ENCODE measurements at places on chromosomes 16 and 17. TPM values are rescaled to one million over a fixed set of nuclear protein-coding genes. Genes with fewer than 3 reads are reported as not detected.

GRCh38 chr17:42378959-42379594 lies 9.2 kb downstream of the STAT3 start:
- no peak for DNase-seq

DNA sequence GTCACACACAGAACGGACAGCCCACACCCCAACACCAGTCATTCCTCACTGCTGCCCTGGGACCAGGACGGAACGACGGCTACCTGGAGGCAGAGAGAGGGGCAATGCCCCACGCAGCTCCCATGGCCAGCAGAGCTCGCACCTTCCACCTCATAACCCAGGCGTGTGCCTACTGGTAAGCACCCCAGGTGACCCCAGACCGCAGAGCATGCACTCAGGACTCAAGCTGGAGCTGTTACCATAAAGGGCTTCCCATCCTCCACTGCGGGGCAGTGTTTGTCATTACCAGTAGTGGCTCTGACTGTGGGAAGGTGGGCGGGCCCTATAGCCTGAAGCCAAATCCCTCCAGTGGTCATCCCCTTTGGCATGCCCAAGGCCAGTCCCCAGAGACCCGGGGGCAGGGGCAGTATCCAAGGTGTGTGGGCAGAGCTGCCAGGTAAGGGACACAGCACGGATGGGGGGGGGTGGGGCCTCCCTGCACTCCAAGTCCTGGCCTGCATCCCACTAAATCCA lies 4.7 kb upstream of the BCAR1 start:
- DNase-seq = no peak

The ST3GAL2 gene
- 28.9 TPM for total RNA-seq

DNA sequence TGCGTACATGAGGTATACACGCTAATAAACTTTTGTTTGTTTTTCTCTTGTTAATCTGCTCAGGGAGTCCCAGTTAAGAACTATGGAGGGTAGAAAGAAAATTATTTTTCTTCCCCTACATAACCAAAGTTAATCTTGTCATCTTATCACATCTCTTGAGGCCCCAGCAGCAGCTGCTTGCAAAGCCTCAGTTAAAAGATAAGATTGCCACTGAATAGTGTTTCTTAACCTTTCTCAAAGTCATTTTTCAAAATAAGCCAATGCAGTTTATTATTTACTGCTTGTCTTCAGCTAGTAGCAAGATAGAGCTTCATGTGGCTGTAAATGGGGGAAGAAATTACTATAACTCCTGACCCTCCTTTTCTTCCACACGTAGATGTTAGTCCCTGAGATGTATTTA lies 21.5 kb upstream of the APOH start:
- no peak for DNase-seq

The KRTAP9-8 gene
- total RNA-seq = not detected

DNA sequence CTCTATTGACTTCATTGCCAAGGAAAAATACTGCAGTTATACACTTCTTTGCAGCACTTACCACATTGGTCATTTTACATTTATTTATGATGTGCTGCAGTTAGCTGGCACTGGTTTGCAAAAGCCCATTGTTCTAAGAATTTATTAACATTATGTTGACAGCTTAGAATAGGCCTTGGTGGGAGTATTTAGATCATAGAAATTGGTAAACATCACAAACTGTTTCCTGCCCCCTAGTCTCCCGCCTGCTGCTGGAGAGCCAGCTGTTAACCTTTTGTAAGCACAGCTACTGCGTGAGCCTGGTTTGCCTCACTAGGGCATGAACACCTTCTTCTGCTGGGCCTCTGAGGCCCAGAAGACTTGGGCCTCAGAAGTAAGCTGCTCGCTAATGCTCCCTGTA lies 651.4 kb upstream of the GOT2 start:
- no peak for DNase-seq

GRCh38 chr16:67271446-67271845 lies 7.9 kb upstream of the PLEKHG4 start:
- DNase-seq = no peak

GRCh38 chr16:28093385-28093725 lies 29.8 kb upstream of the GSG1L start:
- no peak for DNase-seq

The CORO6 gene
- total RNA-seq = 23.3 TPM

The CRYM gene
- 11.5 TPM for total RNA-seq

The CD300H gene
- total RNA-seq = not detected

GRCh38 chr16:54317101-54317611 lies 30.6 kb upstream of the IRX3 start:
- no peak for DNase-seq

GRCh38 chr17:3968015-3968414 lies 3.8 kb upstream of the ATP2A3 start:
- no peak for DNase-seq

GRCh38 chr17:27895940-27896535 lies 2.9 kb upstream of the LYRM9 start:
- no peak for DNase-seq

DNA sequence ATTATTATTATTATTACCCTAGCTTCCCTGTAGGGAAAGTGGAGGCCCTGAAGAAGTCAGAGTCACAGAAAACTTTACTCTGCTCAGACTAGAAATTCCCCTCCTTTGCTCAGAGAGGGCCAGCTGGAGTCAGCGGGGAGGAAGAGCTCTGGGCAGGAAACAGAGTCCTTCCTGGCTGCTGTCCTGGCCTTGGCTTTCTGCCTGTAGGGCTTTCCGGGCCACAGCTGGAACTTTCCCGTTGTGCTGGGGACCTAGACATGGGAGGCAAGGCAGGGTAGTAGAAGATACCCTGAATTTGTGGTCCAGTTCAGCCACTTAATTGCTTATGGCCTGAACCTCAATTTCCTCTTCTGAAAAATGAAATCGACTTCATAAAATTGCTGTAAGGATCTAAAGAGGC lies 14.0 kb upstream of the CCL2 start:
- peak; percentile 68 for DNase-seq

The CSH1 gene
- not detected for total RNA-seq

DNA sequence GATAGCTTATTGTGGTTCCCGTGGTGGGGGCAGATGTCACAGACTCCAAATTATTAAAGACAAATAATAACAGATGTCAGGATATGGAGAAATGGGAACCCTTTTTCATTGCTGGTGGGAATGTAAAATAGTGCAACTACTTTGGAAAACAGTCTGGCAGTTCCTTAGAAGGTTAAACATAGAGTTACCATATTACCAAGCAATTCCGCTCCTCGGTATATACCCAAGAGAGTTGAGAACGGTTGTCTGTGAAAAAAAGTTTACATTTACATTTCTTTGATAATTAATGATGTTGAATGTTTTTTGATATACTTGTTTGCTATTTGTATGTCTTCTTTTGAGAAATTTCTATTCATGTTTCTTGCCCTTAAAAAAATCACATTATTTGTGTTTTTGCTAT lies 41.2 kb downstream of the OR1D5 start:
- DNase-seq = no peak

- no peak for DNase-seq
These were observed 100.5 kb downstream of the MSI2 start for GRCh38 chr17:57356719-57357391.

The JPH3 gene
- total RNA-seq = 0.91 TPM

GRCh38 chr17:33680472-33680871 lies 387.4 kb upstream of the ASIC2 start:
- no peak for DNase-seq

GRCh38 chr17:74677558-74678466 lies 34.9 kb downstream of the CD300LF start:
- DNase-seq = no peak

The MEAK7 gene
- total RNA-seq = 53.9 TPM

DNA sequence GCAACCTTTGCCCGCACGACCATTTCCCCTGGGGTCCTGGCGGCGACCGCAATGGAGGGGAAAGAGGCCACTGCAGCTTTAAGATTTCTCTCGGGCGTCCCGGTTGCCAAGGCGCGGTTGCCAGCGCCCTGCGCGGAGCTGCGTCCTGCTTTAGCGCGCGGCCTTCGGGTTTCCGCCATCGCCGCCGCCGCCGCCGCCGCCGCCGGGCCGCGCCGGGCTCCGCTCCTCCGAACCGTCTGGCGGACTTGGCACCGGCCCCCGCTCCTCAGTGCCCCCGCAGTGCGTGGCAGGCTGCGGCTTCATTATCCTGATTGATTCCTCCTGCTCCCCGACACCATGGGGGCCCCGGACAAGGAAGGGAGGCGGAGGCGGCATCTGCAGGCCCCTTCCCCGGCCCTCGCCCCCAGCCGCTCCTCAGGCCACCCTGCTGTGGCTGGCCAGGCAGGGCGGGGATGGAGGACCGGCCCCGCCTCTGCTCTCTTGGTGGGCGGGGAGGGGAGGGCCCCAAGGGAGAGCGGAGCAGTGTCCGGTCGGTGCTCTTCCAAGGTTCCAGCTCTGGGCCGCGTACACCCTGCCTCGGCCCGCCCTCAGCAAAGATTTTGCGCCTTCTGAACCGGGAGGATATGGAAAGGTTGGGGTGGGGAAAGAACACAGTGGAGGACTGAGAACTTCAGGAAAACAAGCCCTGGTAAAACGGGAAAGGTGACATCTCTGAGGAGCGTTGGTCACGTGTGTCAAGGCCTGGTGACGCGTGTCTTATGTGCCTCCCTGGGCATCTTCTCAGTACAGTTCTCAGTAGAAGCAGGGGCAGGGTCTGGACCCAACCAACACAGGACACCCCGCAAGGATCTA lies 34.0 kb downstream of the NEUROD2 start:
- DNase-seq = peak; percentile 69

- no peak for DNase-seq
These were observed 535.7 kb upstream of the HSBP1 start for GRCh38 chr16:83271970-83272575.

GRCh38 chr16:4283939-4284338 lies 11.1 kb upstream of the TFAP4 start:
- DNase-seq = no peak

DNA sequence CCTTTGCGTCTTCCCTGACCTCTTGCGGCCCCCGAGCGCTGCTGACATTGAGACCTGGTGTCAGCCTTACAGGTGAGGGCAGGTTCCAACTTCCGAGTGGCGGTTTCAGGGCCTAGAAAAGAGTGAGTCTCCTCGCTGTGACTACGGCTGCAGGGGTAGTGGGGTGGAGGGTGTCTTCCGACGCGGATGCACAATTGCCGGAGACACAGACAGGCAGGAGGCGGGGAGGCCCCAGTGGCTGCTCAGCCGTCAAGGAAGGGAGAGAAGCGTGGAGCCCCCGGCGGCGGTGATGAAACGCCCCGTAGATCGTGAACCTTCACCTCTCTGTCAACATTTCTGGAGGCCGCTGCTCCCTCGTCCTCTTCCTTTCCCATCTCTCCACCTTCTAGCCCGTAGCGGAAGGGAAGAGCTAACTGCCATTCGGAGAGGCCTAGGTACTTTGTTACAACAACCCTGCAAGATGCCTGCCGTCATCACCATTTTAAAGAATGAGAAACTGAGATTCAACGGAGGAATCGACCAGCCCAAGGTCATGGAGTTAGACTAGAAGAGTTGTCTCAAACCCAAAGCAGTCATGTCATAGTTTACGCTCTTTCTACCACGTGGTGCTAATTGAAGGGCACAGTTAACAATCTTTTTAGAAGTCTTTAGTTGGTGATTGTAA lies 485 bp downstream of the DNAJA3 start:
- DNase-seq = no peak

The ARL5C gene
- total RNA-seq = not detected

GRCh38 chr17:68868708-68869107 lies 86.5 kb downstream of the ABCA8 start:
- no peak for DNase-seq

DNA sequence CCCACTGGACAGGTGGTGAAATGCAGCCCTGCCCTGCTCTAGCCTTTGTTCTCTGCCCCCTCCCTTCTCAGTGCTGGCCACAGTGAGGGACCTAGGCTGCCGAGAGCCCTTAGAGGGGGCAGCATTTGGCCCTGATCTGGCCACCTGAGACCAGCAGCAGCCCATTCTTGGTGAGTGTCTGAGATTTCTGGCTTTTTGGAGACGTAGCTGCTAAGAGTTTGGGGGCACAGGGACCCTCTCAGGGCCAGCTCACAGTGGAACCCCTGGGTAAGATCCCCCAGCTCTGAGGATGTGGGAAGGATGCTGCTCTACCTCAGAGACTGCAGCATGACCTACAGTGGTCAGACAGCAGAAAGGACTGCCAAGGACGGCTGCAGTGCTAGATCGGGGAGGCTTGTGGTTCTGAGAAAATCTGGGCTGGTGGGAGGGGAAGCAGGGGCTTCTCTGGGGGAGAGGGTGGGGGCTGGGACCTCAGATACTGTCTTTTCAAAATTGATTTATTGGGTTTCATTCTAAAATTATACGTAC lies 13.3 kb downstream of the GRB7 start:
- no peak for DNase-seq

DNA sequence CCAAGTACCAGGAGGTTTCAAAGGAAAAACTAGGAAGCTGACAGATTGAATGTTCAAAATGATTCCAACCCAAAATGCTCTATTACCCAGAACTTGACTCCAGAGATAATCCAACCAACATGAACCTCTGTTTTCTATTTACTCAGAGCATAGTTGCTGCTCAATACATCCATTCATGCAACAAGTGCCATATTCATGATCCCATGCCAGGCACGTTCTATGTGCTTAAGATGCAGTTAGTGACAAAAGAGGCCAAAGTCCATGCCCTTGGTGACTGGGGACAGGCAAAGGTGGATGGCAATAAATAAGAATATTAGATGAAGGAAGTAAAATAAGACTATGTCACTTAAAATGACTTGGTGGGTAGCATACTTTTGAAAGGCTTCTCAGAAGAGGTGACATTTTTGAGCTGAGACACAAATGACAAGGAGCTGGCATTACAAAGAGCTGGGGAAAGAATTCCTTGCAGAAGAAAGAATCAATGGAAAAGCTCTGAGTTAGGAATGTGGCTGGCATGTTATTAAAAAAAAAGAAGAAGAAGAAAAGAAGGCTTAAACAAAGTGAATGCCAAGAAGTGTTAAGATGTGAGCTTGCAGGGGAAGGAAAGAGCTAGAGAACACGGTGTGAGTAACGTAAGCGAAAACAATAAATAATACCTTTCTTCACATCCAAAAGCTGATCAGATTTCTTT lies 34.5 kb downstream of the TOX3 start:
- no peak for DNase-seq

- DNase-seq = no peak
These were observed 13.3 kb upstream of the CD300LD start for GRCh38 chr17:74605361-74605760.

DNA sequence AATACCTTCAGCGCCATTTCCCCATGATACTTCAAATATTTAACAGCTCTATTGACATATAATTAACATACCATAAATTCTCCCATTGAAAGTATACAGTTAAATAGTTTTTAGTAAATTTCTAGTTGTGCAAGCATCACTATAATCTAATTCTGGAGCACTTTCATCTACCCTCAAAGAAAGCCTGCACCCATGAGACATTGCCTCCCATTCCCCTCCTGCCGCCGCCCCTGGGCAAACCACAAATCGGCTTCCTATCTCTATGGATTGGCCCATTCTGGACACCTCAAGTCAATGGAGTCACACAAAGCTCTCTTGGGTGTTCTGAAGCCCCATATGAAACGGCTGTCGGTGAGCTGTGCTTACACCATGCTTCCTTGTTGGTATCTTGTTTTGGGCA lies 77.3 kb upstream of the CBX4 start:
- no peak for DNase-seq

The PRR11 gene
- 1.0 TPM for total RNA-seq

The CCDC40 gene
- total RNA-seq = 12.4 TPM

The SEC14L1 gene
- 66.7 TPM for total RNA-seq

GRCh38 chr17:35433075-35433894 lies 985 bp upstream of the SLFN12 start:
- peak; percentile 86 for DNase-seq

The LRRC75A gene
- total RNA-seq = 0.49 TPM

The NXN gene
- 78.3 TPM for total RNA-seq

The KATNB1 gene
- 19.0 TPM for total RNA-seq
